Activated CD4-positive, alpha-beta T cell treated with anti-CD3 and anti-CD28 coated beads for 24 hours (primary cell): ENCODE measurements at places on chromosomes 4 and X.

DNA sequence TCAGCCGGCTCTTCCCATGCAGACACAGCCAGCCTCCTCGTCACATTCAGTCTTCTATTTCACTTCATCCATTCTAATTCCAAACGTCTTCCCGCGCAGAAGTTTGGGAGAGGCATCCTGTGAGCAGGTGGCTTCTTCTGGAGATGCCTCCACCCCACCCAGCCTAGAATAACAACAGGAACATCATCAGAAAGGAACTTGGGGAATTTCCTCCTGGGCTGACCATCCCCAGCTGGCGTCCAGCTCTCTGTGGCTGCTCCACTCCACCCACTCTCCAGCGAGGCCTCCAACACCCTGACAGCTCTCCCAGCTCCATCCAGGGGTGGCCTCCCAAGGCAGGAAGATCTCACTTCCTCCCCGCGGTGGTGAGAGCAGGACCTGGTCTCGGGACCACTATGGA, 5.5 kb upstream of the C4orf50 start:
- DNase-seq: no peak

- no peak for DNase-seq
Measured at GRCh38 chr4:14566518-14566917, 435.8 kb upstream of the CPEB2 start.

DNA sequence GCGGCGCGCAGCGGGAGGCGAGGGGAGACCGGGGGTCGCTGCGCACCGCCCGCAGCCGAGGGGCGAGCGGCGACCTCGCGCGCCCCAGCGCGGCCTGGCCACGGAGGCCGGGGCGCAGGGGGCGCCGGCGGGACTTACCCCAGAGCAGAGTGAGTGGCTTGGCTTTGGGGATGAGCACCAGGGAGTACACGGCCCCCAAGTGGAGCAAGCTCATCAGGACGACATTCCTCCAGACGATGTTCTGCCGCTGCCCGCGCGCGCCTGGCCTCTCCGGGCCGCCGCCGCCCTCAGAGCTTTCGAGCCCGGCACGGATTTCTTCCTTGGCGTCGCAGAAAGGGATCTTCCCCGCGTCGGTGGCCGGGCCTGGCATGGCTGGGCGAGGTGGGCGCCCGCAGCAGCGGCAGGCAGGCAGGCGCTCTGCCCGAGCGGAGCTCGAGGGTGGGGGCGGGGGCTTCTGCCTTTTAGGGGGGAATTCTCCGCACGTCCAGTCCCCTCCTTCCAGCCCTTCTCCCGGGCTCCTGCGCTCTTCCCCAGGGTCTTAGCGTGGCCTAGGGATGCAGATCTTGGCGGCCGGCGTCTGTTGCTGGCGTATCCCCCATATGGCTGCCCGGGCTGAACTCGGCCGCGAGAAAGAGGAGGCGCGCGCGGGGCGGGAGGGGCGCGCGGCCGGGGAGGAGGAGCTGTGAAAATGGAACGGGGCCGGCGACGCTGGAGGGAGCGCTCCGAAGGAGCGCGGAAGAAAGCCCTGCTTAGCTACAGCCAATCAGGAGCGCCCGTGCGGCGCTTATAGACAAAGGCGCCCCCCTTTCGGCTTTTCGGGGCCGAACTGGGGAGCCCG, at the start of gene SCD5:
Gene SCD5 (minus strand): TSS at position 629 of the 838 bp plus-strand sequence. CDS start 259 bp downstream, at position 370.
- peak; percentile 52 for DNase-seq

DNA sequence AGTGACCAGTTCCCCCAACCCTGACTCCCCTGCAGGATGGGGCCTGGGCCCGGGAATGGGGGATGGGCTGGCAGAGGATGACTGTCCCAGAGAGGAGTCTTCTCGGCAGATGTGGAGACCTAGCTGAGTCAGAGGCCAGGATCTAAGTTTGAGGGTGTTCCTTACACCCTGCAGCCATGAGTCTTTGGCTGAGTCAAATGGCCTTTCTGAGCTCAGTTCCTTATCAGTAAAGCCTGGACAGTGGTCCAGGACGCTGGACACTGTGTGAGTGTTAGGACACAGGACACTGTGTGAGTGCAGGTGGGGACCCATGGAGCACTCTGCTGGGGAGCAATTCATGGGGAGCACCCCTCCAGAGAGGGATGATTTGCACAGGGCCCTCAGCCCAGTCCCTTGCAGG, 5.0 kb downstream of the IL9R start:
- no peak for DNase-seq

DNA sequence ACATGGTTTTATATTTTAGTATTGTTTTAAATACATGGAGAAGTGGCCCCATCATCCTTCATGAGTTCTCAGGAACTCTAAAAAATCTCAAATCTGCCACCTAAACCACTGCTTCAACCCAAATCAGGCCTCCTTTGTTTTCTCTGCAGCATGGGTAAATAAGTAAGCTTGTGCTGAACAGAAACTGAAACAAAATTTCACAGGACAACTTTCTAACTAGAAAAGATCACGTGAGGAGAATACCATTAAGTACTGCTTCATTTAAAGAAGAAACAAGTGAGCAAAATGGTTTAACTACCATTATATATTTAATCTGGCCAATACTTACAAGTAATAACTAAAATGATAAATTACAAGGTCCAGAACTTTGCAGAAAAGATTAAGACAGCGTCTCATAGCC, 2.5 kb downstream of the ARAP2 start:
- no peak for DNase-seq

GRCh38 chrX:121864561-121864960, 817.2 kb downstream of the GLUD2 start:
- DNase-seq: no peak

DNA sequence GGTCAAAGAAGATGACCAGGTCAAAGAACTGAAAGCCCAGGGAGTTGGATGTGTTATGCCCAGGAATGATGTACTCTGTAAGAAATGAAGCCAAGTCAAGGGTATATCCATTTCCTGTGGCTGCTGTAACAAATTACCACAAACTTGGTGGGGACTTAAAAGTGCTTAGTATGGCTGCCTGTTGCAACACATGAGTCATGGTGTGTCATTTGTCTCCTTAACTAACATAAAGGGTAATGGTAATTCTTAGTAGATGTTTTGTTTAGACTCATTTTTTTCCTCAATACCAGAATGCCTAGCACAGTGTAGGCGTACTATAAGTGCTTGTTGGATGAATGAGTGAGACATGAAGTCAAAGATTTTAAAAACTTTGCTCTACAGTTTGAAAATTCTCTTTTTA, 45.7 kb downstream of the SYTL5 start:
- no peak for DNase-seq

- no peak for DNase-seq
Measured at GRCh38 chr4:155546451-155546850, 120.2 kb upstream of the GUCY1A1 start.

- DNase-seq: no peak
Measured at GRCh38 chr4:169616846-169617245, 3.5 kb upstream of the CLCN3 start.

DNA sequence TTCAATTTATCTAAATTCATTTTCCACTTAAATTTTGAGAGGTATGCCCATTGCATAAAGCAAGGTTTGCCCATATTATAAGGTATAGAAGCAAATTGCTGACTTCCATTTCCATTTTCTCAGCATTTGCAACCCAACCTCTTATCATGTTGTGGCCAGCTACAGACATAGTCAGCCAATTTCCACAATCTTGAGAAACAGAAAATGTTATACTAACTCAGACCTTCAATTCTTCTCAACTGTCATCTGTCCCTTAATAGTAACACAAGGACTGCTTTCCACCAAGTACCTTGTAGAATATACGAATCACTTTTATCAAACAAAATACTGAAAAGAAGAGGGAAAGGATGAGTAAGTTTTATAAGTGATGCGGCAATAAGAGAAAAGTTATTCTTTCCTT, 11.2 kb upstream of the GRIA3 start:
- DNase-seq: no peak

GRCh38 chr4:8108261-8108660, 50.4 kb downstream of the ABLIM2 start:
- DNase-seq: no peak

GRCh38 chr4:83723609-83724008, 187.7 kb downstream of the GPAT3 start:
- no peak for DNase-seq

DNA sequence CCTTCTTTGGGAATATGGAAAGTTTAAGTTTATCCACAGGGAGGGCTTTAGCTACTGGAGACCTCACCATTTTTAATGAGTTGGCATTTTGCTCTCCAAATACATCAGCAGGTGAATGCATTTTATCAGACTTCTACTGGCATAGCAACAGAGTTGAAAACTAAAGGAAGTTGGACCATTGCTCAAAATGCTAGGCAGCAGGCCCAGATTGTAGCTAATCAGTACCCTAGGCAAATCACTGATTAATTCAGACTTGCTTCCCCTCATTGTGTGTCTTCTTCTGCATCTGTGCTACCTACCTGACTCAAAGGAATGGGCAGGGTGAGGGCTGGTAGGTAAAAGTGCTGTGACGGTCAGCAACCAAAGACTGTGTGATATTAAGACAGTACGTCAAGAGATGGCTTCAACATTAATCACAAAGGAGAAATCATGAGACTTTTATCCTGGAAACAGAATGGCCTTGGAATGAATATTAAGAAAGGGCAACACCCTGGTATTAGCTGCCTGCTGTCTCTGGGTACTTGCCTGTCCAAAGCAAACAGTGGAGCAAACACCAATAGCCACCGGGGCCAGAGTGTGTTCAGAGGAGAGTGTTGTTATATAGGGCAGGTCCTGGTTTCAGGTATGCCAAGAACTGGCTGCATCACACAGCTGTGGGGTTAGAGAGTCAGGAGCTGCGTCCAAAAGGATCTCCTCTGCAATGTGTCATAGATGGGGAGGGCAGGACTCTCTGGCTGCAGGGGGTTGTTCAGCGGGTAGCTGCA, 17.1 kb upstream of the SMIM20 start:
- no peak for DNase-seq

DNA sequence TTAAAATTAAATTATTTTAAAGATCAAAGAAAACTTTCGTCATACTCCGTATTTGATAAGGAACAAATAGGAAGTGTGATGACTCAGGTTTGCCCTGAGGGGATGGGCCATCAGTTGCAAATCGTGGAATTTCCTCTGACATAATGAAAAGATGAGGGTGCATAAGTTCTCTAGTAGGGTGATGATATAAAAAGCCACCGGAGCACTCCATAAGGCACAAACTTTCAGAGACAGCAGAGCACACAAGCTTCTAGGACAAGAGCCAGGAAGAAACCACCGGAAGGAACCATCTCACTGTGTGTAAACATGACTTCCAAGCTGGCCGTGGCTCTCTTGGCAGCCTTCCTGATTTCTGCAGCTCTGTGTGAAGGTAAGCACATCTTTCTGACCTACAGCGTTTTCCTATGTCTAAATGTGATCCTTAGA, at the start of gene CXCL8:
Gene CXCL8 (plus strand): TSS at position 217 of the 426 bp plus-strand sequence. CDS start 90 bp downstream, at position 307.
- DNase-seq: no peak

DNA sequence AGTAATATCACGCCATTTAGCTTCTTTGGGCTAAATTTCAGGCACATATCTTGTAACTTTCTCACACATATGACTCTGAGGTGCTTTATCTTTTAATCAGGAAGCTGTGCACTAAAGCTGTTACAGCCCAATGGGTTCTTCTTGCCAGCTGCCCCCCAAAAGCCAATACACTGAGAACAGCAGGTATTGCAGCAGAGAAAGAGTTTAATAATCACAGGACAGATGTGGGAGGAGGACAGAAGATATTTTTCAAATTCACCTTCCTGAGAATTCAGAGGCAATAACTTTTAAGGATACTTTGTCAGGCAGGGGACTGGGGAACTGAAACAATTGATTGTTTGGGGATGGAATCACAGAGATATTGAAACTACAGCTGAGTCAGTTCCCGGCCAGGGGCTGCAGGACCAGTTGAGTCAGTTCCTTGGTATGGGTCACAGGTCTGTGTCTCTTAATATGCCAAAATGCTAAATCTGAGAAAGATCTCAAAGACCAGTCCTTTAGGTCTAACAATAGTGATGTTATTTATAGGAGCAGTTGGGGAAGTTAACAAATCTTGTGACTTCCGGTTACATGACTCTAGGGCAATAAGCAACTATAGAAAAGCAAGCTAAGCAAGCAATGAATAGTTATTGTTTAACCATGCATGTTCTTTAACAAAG, 28.1 kb downstream of the DDIT4L start:
- DNase-seq: no peak

- DNase-seq: no peak
Measured at GRCh38 chr4:67963356-67963755, at the start of gene TMPRSS11A. Gene TMPRSS11A, minus strand, starts transcription at chr4:67963493. Its CDS starts 100 bp downstream, at chr4:67963393.

DNA sequence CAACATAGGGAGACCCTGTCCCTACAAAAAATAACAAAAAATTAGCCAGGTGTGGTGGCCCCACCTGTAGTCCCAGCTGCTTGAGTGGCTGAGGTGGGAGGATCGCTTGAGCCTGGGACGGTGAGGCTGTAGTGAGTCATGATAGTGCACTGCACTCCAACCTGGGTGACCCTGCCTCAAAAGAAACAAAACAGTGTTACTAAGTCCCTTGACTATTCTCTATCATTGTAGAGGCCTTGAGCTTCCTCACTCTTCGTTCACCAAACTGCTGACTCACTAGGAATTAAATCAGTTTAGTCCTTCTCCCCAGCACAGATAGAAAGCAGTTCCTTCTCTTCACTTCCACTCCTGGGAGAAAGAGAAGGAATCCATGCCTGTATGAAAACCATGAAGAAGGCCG, 14.5 kb downstream of the CDS1 start:
- no peak for DNase-seq

DNA sequence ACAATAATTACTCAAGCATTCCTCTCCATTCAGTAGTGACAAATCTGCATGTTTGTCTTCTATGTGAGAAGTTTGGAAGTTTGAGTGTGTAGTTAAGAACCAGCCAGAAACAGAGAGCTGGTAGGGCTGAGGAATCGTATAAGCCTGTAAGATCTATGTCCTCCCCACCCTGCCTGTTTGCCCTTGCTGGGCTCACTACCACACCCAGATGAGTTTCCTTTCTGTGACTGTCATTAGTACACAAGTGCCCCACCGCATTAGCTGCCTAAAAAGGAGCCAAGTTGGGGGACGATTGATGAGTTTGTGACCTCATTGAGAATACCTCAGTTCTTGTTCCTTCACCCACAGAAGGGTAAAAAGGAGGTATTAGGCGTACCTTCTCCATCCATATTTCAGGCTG, 28.3 kb downstream of the DOCK11 start:
- no peak for DNase-seq

DNA sequence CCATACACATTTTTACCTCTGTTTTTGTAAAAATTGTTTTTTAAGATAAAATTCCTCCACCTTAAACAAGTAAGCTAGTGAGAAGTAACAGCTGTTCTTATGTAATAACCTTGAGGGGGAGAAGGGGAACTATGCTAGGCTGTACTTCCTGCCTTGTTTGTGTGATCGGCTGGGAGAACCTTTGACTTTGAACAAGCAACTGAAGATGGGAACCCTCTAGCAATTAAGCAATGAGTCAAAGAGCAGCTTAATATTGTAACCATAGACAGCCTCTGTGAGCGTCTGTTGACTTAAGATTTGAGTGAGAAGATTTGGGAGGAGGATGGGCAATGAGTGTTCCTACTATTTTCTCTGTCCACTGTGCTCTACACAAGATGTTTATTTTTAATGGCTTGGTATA, 135.1 kb downstream of the SCLT1 start:
- no peak for DNase-seq

- no peak for DNase-seq
Measured at GRCh38 chrX:44183329-44183728, 160.1 kb downstream of the EFHC2 start.

GRCh38 chr4:26171941-26172340, 148.9 kb upstream of the RBPJ start:
- DNase-seq: no peak

GRCh38 chr4:38565271-38566199, 98.5 kb upstream of the KLF3 start:
- no peak for DNase-seq

GRCh38 chrX:154542723-154543424, 3.8 kb downstream of the G6PD start:
- DNase-seq: no peak

- no peak for DNase-seq
Measured at GRCh38 chrX:131745942-131746489, 202.1 kb downstream of the OR13H1 start.

GRCh38 chr4:16019649-16020048, 56.7 kb upstream of the FGFBP2 start:
- DNase-seq: no peak
